Right ventricle myocardium superior (tissue), 1 donor: ENCODE measurements at places on chromosomes 4 and X. TPM values are rescaled to one million over a fixed set of nuclear protein-coding genes. Genes with fewer than 3 reads are reported as not detected.

Gene BBS7
- 5.6 TPM for total RNA-seq

Gene ABLIM2
- 26.8 TPM for total RNA-seq

Gene ASB9
- 0.70 TPM for total RNA-seq

Gene TCEAL7
- total RNA-seq, result 1.7 TPM

Gene DCLK2
- 19.9 TPM for total RNA-seq

Gene GAGE2A
- total RNA-seq, result not detected

Gene CORIN
- total RNA-seq, result 65.0 TPM

Gene PLP2
- 50.1 TPM for total RNA-seq

Gene MID1
- total RNA-seq, result 7.3 TPM

Gene SLC4A4
- 21.2 TPM for total RNA-seq

Gene DKK2
- 0.75 TPM for total RNA-seq

Gene SPANXD
- total RNA-seq, result not detected

Gene ZBTB49
- total RNA-seq, result 4.1 TPM

Gene TBC1D9
- total RNA-seq, result 10.0 TPM

Gene GAGE12J
- not detected for total RNA-seq

Gene CCDC110
- 1.6 TPM for total RNA-seq

Gene TMEM35A
- total RNA-seq, result 0.30 TPM

Gene ZXDA
- total RNA-seq, result 3.6 TPM

Gene VSIG1
- total RNA-seq, result not detected

Gene RNF150
- 53.3 TPM for total RNA-seq

Gene USP26
- total RNA-seq, result not detected
